ENCODE measurements at places on chromosomes 5 and 9.

GRCh38 chr9:131214286-131214856 is 61.9 kb downstream of the FAM78A start:
- DNase-seq = no peak

GRCh38 chr9:72213906-72214305 is 64.7 kb downstream of the GDA start:
- no peak for DNase-seq

DNA sequence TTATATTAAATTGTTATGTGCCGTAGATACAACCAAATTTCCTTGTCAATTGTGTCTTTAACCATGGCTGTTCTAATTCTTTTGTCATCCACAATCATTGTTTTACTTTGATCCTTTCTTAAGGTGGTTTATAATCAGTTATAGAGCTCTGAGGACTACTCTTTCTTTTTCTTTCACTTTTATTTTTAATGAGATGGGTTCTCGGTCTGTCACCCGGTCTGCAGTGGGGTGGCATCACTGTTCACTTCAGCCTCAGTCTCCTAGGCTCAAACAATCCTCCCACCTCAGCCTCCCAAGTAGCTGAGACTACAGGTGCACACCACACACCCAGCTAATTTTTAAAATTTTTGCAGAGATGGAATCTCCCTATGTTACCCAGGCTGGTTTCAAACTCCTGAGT is 74.2 kb downstream of the ANXA2R start:
- DNase-seq = no peak

GRCh38 chr9:130107234-130107861 is 53.6 kb downstream of the GPR107 start:
- DNase-seq = peak; percentile 83

- no peak for DNase-seq
Observed at GRCh38 chr5:132641241-132641723, 16.7 kb upstream of the IL13 start.

GRCh38 chr5:14414007-14414406 is 167.6 kb upstream of the OTULINL start:
- no peak for DNase-seq

DNA sequence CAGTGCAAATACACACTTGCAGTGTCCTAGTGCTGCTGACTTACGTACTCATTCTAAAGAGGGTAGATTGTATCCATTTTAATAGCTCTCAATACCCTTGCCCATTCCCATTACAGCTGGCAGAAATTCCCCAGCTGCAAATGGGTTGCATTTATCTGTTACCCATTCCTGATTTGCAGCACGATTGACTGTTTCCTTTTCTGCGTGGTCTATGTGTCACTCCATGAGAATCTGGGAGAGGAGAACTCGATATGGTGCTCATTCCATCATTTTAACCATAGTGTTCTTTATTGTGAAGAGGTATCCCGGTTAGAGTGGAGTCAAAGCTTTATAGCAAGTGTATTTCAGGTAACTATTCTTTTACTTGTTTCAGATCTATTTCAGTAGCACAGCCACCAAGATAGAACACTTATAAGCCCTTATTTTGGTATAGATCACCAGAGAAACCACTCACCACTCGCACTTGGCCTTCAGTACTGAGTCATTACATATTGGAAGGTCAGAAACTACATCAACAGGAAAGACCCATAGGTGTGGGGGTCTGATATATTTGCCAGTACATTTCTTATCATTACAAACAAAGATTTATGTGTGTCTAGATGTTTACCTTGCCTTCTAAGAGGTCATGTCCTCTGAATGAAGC is 139.5 kb downstream of the MUSK start:
- no peak for DNase-seq

- no peak for DNase-seq
Observed at GRCh38 chr5:11281842-11282241, 520.8 kb upstream of the DAP start.

GRCh38 chr9:85740787-85741094 is 1.0 kb downstream of the AGTPBP1 start:
- no peak for DNase-seq

DNA sequence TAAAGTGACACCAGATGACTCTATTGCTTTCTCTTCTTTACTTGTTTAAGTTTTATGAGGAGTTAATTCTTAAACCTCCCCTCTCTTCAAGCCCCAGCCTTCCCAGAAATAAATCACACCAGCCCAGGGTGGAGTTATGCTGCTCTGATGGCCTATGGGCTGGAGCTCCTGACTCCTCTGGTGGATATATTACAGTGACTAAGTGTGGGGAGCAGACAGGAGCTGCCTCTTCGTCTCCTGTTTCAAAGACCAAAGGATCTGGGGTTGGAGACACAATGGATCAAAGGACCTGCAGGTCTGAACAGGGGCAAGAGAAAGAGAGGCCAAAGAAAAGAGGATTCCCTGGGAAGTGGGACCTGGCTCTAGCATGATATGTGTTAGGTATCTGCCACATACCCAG is 312.0 kb upstream of the MSX2 start:
- no peak for DNase-seq

DNA sequence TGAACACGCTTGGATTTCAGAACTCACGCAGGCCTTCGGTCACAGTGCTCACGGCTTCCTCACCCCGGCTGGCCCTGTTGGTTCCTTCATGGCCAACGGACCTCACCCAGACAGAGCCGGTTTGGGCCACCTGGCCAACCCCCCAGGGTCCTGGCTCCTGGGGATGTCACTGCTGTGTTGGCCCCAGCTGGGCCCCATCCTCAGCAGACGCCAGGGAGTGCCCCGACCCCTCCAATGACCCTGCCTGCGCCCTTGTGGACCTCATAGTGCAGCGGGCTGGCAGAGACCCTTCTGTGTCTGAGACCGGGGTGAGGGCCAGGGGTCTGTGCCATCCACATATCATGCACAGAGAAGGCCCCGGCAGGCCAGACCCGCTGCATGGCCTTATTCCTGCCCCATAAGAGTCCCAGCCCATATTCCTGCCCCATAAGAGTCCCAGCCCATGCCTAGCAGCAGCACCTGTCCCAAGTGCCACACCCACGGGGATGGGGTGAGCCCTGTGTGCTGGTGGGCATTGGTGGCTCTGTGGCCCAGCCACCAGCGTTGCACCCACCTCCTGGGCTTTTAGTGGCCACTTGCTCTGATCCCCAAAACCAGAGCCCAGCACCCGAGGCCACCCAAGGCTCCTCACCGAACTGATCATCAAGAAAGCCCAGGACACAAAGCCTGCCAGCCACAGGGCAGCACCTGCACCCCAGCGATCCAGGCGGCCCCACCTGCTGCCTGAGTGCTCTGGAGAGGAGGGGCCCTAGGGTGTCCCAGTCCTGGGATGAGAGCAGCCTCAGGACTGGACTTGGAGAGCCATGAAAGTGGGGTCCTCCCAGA is 1.3 kb upstream of the LPCAT1 start:
- DNase-seq = no peak

GRCh38 chr5:5339257-5339656 is 83.2 kb upstream of the ICE1 start:
- no peak for DNase-seq

DNA sequence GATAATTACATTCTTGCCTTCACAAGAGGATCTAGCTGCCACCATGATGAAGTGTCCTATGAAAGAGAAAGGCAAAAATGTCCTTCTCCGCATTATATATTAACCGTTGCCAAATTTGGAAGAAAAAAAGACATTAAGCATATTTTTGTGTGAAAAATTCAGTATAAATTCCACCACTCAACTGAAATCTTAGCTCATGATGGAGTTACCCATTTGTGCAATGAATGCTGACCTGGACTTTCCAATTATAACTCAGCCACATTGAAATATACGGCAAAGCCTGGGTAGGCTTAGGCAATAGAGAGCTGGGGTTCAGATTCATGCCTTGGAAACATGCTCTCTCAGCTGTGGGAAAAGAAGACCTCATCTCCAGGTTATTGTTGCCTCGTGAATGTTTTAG is 71.3 kb upstream of the VCAN start:
- no peak for DNase-seq

- DNase-seq = no peak
Observed at GRCh38 chr9:113984639-113985380, 93.3 kb downstream of the AMBP start.

GRCh38 chr5:158382473-158382872 is 523.5 kb upstream of the CLINT1 start:
- peak; percentile 82 for DNase-seq

DNA sequence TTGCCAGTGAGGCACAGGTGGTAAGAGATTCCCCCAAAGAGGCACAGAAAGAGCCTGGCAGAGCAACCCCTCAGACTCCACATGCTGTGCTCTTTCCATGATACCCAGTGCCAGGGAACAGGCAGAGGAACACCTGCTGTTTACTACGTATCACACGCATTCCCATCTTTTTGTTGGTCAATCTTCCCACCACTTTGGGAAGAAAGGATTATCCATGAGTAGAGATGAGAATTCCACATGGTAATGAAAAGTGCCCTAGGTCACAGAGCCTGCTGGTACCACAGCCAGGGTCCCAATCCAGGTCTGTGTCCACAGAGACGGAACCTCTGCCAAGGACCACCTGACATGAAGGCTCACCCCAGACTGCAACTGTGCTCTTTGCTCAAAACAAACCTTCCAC is 86.6 kb downstream of the LHFPL2 start:
- DNase-seq = no peak

- DNase-seq = no peak
Observed at GRCh38 chr5:156556666-156557406, 229.9 kb downstream of the SGCD start.

DNA sequence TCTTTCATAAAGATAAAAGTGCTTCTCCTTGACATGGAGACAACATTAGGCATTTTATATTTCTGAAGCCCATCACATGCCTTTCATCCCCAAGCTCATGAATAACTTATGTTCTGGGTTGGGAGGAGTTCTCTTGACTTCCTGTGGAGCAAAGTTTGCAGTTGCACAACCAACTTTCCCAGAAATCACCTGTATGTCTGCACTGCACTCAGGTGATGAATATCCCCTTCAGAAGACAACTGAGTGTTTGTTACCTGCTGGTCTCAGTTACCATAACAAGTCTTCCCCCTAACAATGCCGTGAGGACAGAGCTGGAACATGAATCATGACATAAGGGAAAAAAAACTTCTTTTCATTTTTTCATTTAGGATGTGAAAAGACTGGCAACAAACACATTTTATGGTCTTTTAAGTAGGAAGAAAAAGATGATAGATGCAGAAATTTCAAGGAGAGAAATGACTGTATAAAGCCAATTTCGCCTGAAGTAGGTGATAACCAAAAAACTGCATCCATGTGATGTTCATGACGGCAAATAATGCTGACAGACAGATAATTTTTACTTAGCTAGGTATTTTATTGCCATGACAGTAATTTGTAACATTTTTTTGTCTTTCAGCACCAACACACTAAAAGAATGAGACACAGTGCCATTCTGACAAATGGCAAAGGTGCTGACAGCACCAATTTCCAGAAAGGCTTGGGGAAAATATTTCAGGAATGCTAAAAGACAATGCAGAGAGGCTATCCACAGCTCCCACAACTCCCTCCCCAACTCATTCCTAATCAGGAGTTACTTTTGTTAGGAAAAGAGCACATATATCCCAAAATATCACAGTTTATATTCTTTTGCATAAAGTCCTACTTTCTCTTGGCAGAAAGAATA is 656.3 kb downstream of the PRELID2 start:
- no peak for DNase-seq

- DNase-seq = no peak
Observed at GRCh38 chr9:84490842-84491325, 150.3 kb upstream of the SLC28A3 start.

DNA sequence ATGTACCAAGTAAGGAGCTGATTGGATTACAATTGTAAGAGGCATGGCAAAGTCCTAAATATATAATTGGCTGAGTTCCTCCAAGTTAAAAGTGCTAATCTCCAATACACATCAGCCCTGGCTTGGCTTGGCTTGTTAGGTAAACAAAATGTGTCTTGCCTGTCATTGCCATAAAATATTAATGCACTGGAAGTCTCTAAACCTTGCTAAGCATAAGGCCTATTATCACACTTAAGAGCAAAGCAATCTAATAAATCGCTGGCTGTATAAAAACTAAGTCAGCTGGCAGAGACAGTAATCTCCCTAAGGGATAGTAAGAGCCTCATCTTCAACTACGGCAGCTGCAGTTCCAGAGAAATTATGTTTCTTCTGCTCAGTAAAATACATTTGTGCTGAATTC is 418.6 kb upstream of the GRAMD2B start:
- DNase-seq = no peak

- DNase-seq = peak; percentile 43
Observed at GRCh38 chr5:14663734-14664269, 716 bp upstream of the OTULIN start.

- DNase-seq = no peak
Observed at GRCh38 chr5:55456216-55456895, 78.4 kb downstream of the PLPP1 start.

- DNase-seq = no peak
Observed at GRCh38 chr9:76709020-76709419, 55.2 kb upstream of the PCA3 start.

DNA sequence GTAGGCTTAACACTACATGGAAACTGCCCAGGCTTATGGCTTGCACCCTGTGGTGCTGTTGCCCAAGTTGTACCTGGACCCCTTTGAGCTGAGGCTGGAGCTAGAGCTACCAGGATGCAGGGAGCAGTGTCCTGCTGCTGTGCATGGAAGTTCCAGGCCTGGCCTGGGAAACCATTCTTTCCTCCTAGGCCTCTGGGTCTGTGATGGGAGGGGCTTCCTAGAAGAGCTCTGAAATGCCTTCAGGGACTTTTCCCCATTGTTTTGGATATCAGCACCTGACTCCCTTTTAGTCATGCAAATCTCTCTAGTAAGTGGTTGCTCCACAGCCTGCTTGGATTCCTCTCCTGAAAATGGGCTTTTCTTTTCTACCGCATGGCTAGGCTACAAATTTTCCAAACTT is 7.9 kb upstream of the HRH2 start:
- no peak for DNase-seq

DNA sequence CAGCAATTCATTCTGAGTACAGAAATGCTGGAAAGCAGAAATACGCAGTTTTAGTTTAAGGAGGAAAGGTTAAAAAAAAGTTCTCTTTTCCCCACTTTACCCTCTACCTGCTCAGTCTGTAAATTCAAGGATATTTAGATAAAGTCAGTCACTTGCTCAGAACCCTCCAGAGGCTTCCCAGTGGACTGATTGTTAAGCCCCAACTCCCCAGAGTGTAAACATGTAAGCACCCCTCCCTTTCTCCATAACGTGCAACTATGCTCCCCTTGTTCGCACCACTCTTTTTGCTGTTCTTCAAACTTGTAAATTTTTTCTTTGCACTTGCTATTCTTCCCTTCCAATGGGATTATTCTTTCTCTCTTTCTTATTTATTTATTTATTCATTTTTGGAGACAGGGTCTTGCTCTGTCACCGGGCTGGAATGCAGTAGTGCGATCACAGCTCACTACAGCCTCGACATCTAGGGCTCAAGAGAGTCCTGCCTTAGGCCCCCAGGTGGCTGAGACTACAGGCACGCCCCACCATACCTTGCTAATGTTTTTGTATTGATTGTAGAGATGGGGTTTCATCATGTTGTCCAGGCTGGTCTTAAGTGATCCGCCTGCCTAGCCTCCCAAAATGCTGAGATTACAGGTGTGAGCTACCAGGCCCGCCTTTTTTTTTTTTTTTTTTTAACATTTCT is 32.5 kb upstream of the ERBIN start:
- no peak for DNase-seq

Data from cerebellum (tissue), 4 donors.